Memory B cell (primary cell): ENCODE measurements at places on chromosomes 6 and 20.

- DNase-seq = no peak
These were observed 633.7 kb upstream of the GJE1 start for GRCh38 chr6:141498977-141499376.

- no peak for DNase-seq
These were observed 11.8 kb upstream of the ZNF76 start for GRCh38 chr6:35247642-35248231.

DNA sequence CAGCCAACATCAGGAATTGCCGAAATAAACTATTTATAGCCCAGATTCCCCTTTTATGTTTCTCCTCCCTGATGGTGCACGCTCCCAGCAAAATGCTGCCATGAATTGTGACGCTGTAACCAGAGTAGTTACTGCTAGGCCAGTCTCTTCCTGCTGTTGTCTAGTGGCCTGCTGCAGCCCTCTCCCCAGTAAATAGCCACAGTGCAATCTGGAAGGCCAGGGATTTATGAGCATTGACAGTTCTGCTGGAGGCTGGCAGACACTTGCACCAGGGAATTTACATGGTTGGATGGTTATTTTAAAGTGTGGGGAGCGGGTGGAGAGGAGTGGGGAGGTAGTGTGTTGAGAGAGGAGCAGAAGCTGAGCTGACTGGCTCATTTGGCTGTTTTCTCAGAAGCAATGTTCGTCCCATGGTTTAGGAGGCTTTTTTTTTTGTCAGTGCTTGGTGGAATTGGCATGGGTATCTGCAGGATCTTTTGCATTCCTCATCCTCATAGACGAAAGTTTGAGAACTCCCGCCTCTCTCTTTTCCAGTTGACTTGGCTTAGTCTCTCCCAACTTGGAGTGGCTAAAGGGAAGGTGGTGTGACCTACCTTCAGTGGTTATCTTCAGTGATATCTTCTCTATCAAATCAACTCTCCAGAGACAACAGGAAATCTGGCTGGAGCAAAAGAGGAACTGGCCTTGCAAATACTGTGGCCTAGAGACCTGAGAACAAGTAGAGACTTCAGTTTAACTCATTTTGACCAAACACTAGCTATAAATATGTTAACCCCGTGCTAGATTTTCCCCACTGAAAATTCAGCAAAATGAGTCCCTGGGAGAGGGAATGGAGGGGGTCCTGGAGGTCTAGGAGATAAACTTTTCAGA is 99.3 kb upstream of the VSTM2L start:
- DNase-seq = peak; percentile 41

GRCh38 chr6:137767911-137768690 is 99.0 kb upstream of the TNFAIP3 start:
- no peak for DNase-seq

- DNase-seq = no peak
These were observed 6.7 kb downstream of the CCR6 start for GRCh38 chr6:167129562-167129961.

DNA sequence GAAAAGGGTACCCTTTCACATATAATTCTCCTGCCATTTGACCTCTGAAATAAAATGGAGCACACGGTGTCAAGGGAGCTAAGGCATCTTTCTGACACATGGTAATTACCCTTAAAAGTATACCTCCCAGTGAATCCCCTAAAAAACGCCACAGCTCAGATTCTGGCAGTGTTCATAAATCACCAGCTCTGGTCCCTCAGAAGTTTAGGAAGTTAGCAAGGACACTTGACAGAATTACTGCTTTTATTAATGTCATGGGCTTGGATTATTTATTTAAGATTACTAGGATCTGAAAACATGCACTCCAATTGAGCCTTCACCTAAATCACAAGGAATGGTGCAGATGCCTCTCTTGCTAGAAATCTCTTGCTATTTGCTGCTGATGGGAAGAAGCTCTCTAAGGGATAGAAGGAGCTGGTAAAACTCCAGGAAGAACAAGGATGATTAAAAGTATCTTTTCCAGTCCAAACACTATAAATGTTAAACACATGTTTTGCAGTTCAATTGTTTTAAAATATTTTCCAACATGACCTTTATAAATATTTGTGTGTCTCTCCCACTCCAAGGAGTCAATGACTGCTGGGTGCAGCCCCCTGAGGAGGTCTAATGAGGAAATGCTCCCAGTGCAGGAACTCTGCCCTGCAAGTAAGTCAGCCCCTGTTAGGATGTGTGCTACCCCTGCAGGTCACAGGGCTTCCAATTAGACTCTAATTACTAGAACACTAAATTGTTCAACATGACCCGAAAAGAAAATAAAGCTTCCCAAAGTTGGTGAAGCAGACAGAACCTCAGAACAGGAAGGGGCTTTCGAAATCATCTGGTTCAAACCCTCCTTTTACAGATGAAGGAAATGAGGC is 230.3 kb downstream of the TFAP2A start:
- no peak for DNase-seq

- DNase-seq = no peak
These were observed 146.2 kb downstream of the COL21A1 start for GRCh38 chr6:56101141-56101553.

GRCh38 chr6:72974276-72974675 is 251.0 kb downstream of the KHDC1L start:
- no peak for DNase-seq

DNA sequence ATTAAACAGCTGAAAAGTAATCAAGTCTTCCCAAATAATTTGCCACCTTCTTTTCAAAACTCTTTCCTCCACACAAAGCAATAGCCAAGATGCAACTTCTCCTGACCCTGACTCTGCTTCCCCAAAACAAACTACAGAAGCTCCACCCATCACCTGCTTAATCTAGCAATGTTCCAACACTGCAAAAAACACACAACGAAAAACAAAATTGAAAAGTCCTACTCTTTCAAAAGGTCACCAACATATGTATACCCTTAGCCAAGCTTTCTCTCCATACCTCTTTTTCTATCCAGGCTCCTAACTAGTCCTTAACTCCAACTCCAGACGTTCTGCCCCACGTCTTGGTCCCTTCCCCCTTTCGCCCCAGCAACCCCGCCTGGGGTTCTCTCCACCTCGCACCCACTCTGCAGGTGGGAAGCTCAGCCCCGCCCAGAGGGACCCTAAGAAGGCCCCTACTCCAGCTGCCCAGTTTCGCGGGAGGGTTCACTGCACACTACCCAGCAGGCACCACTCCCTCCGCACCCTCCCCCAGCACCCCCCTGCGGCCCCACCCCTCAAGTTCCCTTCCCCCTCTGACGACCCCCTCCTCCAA is 717 bp downstream of the CSNK2A1 start:
- DNase-seq = no peak

GRCh38 chr6:89859744-89860143 is 30.1 kb downstream of the CASP8AP2 start:
- no peak for DNase-seq

- DNase-seq = no peak
These were observed 296.4 kb upstream of the CDH4 start for GRCh38 chr20:60955706-60956105.

- DNase-seq = no peak
These were observed 4.1 kb upstream of the IFT52 start for GRCh38 chr20:43586641-43587040.

DNA sequence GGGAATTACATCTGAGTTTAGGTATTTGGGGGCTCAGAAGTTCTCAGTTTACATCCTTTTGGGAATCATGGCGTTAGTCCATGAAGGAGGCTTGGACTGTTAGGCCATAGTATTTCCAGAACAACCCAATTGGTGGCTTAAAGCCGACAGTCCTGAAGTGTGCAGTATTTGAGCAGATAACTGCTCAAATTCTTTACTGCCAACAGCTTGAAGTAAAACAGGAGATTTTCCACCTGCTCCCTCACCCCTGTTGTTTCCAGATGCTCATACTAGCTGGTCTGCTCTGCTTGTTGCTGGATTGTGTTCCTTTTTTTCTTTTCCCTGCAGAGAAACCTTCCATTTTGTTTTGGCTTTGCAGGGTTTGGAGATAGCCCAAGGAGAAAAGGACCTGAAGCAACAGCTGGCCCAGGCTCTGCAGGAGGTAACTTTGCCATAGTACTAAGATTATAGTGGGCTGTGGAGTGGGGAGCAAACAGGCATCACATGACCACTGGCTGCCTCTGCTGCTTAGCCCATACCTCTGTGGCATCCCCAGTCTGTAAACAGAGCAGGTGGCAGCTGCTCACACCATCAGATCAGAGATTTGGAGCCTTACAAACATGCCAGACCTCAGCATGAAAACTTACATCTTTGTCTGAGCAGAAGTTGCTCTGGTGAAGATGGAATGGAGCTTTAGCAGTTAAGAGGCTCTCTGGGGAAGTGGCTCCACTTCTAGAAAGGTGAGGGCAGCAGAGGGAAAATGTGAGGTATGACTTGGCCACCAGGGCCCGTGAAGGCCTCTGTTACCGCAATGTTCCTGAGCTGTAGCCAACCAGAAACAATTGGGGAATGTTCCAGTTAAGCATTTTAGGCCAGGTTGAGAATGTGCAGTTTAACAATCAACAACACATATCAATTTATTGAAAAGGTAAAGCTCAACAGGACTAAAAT is 17.6 kb downstream of the RNF8 start:
- no peak for DNase-seq

GRCh38 chr6:160998766-160999165 is 7.2 kb downstream of the MAP3K4 start:
- no peak for DNase-seq

GRCh38 chr20:35515949-35516645 is 13.4 kb downstream of the C20orf173 start:
- no peak for DNase-seq

- no peak for DNase-seq
These were observed 98.3 kb upstream of the PDE7B start for GRCh38 chr6:135753196-135753595.

DNA sequence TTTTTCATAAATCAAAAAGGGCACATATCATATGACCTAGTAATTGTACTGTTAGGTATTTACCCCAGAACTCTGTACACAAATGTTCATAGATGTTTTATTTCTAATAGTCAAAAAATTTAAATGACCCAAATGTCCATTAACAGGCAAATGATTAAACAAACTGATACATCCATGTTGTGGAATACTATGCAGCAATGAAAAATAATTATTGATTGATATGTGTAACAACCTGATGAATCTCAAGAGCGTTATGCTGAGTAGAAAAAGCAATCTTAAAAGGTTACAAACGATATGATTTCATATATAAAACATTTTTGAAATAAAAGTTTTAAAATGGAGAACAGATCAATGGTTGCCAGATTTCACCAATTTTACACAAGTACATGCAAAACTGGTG is 18.1 kb downstream of the HTR1B start:
- DNase-seq = no peak

DNA sequence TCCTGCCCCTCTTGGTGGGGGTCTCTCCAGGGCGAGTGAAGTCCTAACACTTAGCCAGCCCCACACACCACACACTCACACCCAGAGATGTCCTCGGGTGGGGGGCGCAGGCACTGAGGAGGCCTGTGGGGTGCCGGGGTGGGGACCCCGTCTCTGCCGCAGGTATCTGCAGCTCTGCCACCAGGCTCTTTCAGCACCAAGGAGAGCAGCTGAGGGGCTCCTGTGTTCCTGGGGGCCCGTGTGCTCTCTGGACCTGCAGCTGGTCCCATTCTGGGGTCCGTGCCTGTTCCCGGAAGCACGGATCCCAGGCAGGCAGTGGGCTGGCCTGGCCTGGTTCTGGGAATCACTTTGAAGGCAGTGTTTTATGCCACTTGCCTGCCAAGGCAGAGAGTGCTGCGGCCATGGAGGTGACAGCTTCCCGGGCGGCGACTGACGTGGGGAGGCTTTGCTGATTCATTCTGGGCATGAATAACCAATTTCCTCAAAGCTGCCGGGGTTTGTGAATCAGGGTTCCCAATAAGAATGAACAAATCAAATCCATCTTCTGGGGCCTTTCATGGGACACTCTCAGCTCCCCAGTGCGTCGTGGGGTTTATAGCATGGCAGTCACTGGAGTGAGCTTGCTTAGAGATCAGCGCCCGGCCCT is 54.4 kb upstream of the SLCO4A1 start:
- no peak for DNase-seq

GRCh38 chr6:12791371-12791770 is 74.8 kb downstream of the PHACTR1 start:
- DNase-seq = no peak

DNA sequence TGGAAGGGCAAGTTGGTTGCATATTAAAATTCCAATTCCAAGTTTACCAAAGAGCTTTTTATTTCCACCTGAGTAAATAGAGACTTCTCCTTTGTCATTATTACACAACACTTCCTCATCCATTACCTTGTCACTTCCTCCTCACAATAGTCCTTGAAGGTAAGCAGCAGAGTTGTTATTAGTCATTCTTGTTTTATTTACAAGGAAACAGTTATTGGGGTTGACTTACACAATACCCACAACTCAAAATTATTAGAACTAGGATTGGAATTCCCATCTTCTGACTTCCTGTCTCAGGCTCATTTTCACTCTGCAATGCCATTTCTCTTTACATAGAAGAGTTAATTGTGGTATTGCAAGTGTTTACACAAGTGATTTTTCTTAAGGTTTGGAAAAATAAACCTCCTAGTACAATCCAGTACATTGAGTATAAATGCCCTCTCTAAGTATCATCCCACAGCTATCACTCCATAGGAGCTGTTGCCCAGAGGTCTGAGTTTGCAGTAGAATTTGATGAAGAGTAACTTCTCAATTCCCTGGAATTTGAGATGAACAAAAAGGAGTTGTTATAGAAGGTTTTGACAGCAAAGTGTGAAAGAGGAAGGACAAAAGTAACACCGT is 28.9 kb upstream of the MTRF1L start:
- no peak for DNase-seq

GRCh38 chr6:53906842-53907241 is 112.0 kb downstream of the LRRC1 start:
- no peak for DNase-seq

DNA sequence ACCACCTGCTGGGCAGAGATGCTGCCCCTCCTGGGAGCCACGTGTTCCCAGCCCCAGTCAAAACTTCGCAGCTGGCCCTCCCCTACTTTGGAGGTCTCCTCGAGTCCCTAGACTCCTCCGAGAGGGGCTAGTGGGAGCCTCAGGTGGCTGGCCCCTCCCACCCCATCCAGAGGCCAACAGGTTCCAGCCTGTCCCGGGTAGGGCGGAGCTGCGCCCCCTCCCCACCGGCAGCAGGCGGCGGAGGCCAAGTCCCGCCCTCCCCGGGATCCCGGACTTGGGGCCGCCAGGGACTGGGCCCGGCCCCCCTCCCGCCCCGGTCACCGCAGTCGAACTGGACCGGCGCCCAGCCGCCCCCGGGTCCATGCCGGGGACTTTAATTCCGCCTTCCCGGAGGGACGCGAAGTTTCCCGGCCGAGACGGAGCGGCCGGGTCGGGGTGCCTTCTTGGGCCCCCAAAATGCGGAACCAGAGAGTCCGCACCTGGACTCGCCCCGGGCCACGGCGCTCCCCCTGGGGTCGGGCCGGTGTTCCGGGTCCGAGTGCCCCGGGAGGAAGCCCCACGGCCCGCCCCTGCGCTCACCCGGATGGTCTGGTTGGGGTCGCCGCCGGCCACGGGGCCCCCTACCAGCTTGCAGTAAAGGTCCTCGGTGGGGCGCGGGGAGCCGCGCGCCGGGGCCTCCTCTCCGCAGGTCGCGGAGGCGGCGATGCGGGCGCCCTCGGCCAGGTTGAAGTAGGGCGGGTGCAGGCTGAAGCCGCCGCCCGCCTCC is 559 bp downstream of the LAMA5 start:
- DNase-seq = peak; percentile 48

GRCh38 chr20:47944682-47945081 is 159.4 kb upstream of the SULF2 start:
- no peak for DNase-seq
